Esophagus (tissue), 2 donors: ENCODE measurements at places on chromosomes 1 and 21. TPM values are rescaled to one million over a fixed set of nuclear protein-coding genes. Genes with fewer than 3 reads are reported as not detected.

Gene TMEM82
- polyA plus RNA-seq = not detected

Gene CLCA1
- polyA plus RNA-seq = not detected

Gene METTL25B
- polyA plus RNA-seq = 18.5 TPM

Gene CADM3
- 2.0 TPM for polyA plus RNA-seq

Gene TSPEAR
- 0.01 TPM for polyA plus RNA-seq

Gene S100A2
- 2,831 TPM for polyA plus RNA-seq

Gene USH2A
- under 0.01 TPM for polyA plus RNA-seq

Gene OLIG2
- polyA plus RNA-seq = not detected

Gene FALEC
- polyA plus RNA-seq = 2.1 TPM

Gene CD2
- 4.8 TPM for polyA plus RNA-seq

Gene TIMM17A
- 21.7 TPM for polyA plus RNA-seq

Gene FCN3
- polyA plus RNA-seq = 2.6 TPM

Gene HSF2BP
- polyA plus RNA-seq = 0.28 TPM

Gene FMO2
- 50.5 TPM for polyA plus RNA-seq

Gene RPTN
- polyA plus RNA-seq = 1.3 TPM

Gene ZNF281
- polyA plus RNA-seq = 1.5 TPM

Gene SYT6
- polyA plus RNA-seq = not detected

Gene RGS4
- polyA plus RNA-seq = 0.33 TPM

Gene LCE2A
- polyA plus RNA-seq = not detected

Gene TSACC
- polyA plus RNA-seq = 0.33 TPM

Gene FMN2
- polyA plus RNA-seq = 0.11 TPM

Gene SPATA21
- polyA plus RNA-seq = 0.08 TPM

Gene KLF17
- polyA plus RNA-seq = 0.02 TPM

Gene PDC
- polyA plus RNA-seq = not detected

Gene SORT1
- 25.3 TPM for polyA plus RNA-seq

Gene LAX1
- 0.14 TPM for polyA plus RNA-seq
